ENCODE measurements at places on chromosomes 4 and X. TPM values are rescaled to one million over a fixed set of nuclear protein-coding genes. Genes with fewer than 3 reads are reported as not detected.

DNA sequence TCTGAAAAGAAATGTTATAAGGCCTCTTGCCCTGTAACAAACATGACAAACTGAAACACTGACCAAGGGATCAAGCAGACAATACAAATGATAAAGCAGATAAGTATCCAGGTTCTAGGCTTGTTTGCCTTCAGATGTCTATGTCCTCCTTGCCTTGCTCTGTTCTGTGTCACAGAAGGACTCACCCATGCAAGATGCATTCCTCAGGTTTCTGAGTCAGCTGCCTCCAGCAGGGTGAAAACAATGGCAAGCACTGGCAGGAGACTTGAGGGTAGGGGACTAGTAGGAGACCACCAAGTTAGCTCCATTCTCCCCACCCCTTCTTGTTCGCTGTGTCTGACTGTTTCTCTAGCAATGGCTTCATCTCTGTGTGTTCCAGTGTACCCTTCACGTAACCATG lies 76.6 kb upstream of the CXXC4 start:
- no peak for DNase-seq
- H3K4me1 ChIP-seq, result no peaks in the 10 kb centered on the region
- H3K4me3 ChIP-seq, result no peak overlapping the region
- no peaks in the 10 kb centered on the region for H3K36me3 ChIP-seq

Gene BEX4
- total RNA-seq, result 29.4 TPM

- H3K36me3 ChIP-seq, result no peaks in the 10 kb centered on the region
- H3K4me3 ChIP-seq, result no peak overlapping the region
- H3K27me3 ChIP-seq, result no peaks in the 10 kb centered on the region
- DNase-seq, result no peak
- no peaks in the 10 kb centered on the region for H3K4me1 ChIP-seq
These were observed 70.7 kb upstream of the SH3RF1 start for GRCh38 chr4:169341490-169341889.

GRCh38 chr4:143438710-143439109 lies 74.8 kb upstream of the SMARCA5 start:
- H3K4me3 ChIP-seq, result no peak overlapping the region
- peaks cover 3% of the 10 kb centered on the region for H3K4me1 ChIP-seq
- no peaks in the 10 kb centered on the region for H3K27me3 ChIP-seq

GRCh38 chr4:70678383-70678999 lies 9.8 kb upstream of the UTP3 start:
- no peaks in the 10 kb centered on the region for H3K36me3 ChIP-seq
- H3K27me3 ChIP-seq, result no peaks in the 10 kb centered on the region
- no peaks in the 10 kb centered on the region for H3K4me1 ChIP-seq
